Activated T-helper 1 cell treated with anti-CD3 and anti-CD28 coated beads, Interleukin-2, amount 50 U/mL, for 16 hours (primary cell): ENCODE measurements at places on chromosomes 6 and 20.

- DNase-seq, result no peak
Observed at GRCh38 chr20:5397393-5397792, 80.6 kb upstream of the PROKR2 start.

DNA sequence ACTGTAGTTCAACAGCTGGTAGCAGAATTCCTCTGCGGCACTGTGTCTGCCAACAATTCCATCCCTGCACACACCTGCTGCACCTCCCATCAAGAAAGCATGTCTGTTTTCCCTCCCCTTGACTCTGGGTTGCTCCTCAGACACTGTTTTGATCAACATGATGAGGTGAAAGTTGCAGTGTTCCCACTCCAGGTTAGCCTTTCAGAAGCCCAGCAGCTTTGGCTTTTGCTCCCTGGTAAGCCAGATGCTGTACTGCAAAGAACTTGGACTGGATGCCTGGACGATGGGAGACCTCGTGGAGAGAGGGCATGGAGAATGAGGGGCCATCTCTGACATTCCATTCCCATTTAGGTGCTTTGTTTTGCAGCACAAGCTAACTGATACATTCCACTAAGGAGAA is 79.1 kb upstream of the MAFB start:
- DNase-seq, result no peak

GRCh38 chr6:108464418-108465097 is 96.2 kb upstream of the FOXO3 start:
- no peak for DNase-seq

DNA sequence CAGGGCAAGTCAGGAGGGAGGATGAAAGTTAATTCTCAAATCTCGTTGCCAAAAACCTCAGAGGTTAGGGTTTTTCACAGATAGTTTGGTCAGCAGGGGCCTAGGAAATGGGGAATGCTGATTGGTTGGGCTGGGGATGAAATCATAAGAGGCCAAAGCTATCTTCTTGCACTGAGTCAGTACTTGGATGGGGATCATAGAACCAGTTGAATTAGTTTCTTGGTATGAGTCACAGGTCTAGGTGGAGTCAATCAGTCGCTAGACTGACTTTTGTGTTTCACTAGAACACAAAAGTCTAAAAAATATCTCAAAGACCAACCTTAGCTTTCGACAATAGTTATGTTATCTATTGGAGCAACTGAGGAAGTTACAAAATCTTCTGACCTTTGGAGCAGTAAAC is 368.5 kb downstream of the TBC1D32 start:
- no peak for DNase-seq

DNA sequence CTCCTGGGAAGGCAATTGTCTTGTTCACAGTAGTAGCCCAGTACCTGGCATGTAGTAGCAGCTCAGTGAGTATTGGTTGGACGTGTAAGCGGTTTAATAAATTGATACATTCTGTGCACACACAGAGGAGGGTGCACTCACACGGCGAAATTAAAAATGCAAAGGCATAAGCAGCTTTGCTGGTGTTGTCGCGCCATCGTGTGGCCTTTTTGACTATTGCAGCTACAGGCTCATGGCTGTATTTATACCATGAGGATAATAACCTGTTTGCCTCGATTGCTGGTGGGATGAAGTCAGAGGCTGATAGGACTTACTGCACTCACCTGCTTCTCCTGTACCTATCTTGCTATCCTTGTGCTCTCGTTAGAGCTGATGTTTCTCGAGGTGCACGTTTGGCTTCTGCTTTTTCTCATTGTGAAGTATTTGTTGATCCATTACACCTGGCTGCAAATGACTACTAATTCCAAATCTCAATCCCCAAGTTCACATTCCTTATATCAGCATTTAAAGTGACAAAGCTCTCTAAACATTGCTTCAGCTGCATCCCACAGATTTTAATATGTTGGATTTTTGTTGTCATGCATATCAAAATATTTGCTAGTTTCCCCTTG is 61.5 kb downstream of the TBXT start:
- peak; percentile 49 for DNase-seq

DNA sequence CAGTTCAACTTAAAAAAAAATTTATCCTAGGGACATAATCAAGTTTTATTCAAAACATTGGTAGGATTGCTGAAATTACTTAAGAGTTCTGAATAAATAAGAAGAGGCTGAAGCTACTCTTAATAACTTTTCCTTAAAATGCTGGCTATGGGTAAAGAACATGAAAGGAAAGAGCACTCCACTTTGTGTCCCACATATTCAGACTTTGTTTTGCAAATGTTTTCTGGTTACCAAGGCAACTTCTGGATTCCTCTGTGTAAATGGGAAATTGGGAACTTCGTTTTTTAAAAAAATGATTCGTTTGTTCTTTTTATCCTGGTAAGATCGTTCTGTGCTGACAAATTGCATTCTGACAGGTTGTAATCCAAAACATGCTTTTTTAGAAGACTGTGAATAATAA is 115.0 kb downstream of the KIF6 start:
- DNase-seq, result no peak

- DNase-seq, result no peak
Observed at GRCh38 chr20:43774754-43775153, 48.0 kb upstream of the GTSF1L start.

GRCh38 chr6:32152769-32153563 is 975 bp upstream of the PPT2 start:
- no peak for DNase-seq

DNA sequence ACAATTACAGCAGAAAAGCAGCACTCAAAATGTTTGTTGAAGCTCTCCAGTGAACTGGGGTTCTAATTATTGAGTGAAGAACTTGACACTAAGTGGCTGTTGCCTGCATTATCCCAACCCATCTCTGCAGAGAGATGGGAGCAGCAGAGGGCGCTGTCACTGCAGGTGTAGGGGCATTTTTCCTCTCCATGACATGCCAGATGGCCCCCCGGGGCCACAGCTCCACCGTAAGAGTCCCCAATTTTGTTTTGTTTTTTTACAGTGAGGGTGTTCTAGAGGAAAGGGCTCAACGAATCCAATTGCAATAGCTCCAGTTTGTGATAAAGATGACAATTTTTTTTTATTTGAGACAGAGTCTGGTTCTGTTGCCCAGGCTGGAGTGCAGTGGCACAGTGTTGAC is 1.9 kb upstream of the FUCA2 start:
- peak; percentile 20 for DNase-seq

DNA sequence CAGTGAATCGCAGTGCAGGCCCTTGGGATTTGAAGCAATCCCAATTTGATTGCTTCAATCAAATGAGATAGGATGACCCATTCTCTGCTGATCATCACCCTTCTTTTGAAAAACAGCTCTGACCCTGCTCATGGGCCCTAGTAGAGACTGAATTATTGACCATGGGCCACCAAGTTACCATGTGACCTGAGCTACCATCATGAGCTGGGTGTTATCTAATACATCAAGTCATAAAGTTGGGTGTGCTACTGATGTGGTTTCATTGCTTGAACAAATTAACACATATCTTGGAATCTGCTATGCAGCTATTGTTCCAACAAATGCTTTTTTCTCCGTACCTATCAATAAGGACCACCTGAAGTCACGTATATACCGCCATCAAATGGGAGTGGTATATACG is 54.8 kb upstream of the CNKSR3 start:
- no peak for DNase-seq

DNA sequence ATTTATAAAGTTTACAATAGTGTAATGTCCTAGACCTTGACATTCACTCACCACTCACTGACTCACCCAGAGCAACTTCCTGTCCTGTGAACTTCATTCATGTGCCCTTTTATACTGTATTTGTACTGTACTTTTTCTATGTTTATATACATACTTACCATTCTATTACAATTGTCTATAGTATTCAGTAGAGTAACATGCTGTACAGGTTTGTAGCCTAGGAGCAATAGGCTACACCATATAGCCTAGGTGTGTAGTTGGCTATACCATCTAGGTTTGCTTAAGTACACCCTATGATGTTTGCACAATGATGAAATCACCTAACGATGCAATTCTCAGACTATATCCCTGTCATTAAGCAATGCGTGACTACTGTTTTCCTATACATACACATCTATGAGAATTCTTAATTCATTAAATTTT is 17.5 kb downstream of the EDEM2 start:
- DNase-seq, result no peak

GRCh38 chr6:112163295-112164257 is 76.2 kb downstream of the FAM229B start:
- peak; percentile 63 for DNase-seq

- DNase-seq, result no peak
Observed at GRCh38 chr6:43887906-43888683, 118.1 kb downstream of the VEGFA start.

- DNase-seq, result no peak
Observed at GRCh38 chr20:40954521-40955165, 74.0 kb upstream of the TOP1 start.

DNA sequence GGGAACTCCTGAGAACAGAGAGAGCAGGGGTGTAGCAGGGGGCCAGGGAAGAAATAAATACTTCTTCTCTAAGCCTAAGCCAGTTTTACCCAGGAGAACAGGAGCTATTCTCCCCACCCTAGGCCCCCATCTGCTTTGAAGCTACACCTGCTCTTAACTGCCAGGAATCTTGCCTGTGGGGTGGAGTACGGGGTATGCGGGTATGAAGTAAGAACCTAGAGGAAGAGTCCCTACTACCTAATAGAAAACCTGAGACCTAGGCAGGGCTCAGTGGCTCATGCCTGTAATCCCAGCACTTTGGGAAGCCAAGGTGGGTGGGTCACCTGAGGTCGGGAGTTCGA is 1.5 kb downstream of the SLC29A1 start:
- no peak for DNase-seq

GRCh38 chr6:7899101-7899888 is 11.3 kb downstream of the TXNDC5 start:
- no peak for DNase-seq

DNA sequence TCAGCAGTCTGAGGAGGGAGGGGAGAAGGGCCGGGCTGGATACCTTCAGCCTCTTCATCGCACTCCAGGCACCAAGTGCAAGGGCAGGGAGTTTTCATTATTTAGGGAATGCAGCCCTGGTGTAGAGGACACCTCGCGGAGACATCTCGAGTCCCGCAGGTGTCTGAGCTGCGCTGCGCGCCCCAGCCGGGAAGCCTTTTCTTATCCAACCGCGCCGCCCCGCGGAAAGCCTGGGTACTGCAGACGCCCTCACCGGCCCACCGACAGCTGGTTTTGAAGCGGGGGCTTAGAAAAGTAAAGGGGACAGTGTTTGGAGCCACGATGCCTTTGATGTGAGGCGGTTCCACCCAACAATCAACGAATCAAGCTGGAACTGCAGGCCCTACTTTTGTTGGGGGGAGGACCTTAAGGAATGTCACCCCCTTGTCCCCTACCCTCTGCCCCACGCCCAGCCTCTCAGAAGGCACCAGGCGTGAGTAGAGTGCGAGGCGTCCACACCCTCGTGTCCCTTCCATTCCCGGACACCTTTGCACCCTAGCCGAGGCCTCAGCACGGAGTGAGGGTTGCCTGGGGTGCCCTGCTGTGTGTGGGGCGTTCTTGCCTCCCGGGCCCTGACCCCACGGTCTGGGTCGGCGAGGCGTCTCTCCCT is 8.6 kb downstream of the NKX2-2 start:
- DNase-seq, result peak; percentile 64

GRCh38 chr20:45011108-45011526 is 44.8 kb downstream of the STK4 start:
- DNase-seq, result peak; percentile 13

DNA sequence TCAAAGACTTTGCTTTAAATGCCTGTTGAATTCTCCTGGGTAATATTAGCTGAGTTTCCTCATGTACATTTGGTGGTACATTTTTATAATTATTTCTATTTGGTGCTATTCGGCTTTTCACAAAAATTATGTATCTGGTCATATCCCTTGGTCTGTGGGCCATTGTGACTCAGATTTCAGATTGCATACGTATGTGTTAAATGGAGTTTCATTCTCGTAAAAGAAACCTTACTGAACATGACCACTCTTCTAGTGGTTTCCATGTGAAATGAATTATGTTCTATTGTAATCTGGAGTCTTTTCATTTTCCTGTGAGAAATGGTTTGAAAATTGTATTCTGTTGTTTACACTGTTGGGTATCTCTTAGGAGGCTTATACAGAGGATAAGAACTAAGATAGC is 386.2 kb upstream of the FLRT3 start:
- DNase-seq, result no peak

DNA sequence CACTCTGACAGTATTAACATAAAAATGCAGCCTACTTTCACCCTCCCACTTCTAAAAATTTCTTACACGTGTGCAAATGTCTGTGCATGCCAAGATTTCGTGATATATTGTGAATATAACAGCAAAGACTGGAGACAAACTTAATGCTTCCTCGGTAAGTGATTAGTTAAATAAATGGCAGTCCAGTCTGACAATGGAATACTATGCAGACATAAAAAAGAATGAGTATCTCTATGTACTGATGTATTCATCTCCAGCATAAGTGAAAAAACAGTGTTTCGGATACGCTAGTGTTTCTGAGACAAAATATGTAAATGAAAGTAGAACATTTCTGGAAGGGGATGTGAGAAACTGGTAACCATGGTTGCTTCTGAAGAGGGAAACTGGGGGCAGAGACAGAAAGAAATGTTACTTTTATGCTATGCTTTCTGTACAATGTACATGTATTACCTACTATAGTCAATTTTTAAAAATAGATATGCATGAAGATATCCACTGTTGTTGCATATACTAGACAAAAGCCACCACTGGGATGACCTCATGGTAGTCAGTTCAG is 7.0 kb downstream of the SLC22A23 start:
- no peak for DNase-seq

DNA sequence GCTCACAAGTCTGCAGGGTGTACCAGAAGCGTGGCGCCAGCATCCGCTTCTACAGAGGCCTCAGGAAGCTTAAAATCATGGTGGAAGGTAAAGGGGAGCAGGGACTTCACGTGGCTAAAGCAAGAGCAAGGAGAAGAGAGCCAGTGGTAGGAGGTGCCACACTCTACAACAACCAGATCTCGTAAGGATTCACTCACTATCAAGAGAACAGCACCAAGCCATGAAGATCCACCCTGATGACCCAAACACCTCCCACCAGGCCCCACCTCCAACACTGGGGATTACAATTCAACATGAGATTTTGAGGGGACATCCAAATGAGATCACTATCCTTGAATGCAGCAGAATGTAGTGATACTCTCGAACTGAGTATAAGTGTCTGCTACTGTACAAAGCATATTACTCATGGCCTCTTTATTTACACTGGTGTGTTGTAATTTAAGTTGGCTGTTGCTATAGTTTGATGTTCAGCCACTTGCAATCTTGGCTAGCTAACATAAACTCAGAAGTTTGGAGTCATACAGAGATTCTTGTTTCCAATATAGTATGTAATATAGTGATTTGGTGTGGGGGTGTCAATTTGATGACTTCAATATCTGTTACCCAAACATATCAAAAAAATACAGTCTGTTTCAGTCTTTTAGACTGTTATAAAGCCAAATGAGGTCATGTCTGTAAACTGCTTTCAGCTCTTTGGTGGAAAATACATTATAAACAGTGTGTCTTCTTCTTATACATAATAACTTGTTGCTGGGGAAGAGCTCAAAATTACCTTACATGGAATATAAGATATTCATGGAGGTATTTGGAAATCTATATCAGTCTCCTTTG is 39.4 kb upstream of the MYLIP start:
- no peak for DNase-seq

DNA sequence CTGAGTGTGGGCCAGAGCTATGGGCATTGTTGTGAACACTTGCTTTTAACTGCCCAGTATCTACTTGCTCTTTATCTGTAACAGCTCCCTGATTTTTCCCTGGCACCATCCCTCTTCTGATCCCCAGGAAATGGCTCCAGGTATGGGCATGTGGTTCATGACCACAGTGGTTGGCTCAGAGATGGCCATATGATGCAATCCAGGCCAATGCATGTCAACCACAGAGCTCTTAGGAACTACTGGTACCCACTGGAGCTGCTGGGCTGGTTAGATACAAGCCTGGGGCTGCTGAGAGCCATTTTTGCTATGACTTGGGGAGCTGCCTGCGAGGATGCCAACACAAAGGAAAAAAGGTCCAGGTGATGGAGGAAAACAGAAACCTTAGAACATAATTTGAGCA is 55.6 kb downstream of the KCNB1 start:
- DNase-seq, result no peak
